Lower lobe of right lung (tissue), 2 donors: ENCODE measurements at places on chromosomes 4 and X. TPM values are rescaled to one million over a fixed set of nuclear protein-coding genes. Genes with fewer than 3 reads are reported as not detected.

Gene FAM199X
- total RNA-seq = 16.6 TPM

DNA sequence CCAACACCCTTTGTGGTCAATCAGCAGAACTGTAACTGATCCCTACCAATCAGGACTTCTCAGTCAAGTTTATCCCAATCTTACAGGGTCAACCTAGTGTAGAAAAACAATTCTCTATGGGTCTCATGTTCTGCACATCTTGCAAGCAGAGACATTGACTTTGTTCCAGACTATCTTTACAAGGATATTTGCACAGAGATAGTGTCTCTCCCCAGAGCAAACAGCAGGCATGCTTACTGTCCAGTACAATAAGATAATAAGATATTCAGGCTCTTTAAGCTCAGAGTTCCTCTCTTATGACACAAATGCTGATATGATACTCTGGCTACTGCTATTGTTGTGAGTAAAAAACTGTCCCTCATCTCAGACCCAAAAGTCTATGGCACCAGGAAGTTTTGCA is 53.2 kb downstream of the ACSL4 start:
- no peak overlapping the region for H3K27ac ChIP-seq
- H3K27me3 ChIP-seq = no peaks in the 10 kb centered on the region
- no peak overlapping the region for H3K4me3 ChIP-seq
- no peak for DNase-seq
- H3K4me1 ChIP-seq = no peaks in the 10 kb centered on the region
- peaks cover 65% of the 10 kb centered on the region for H3K36me3 ChIP-seq

Gene ITM2A
- 58.5 TPM for total RNA-seq

GRCh38 chrX:16222151-16222550 is 54.9 kb downstream of the MAGEB17 start:
- no peak for DNase-seq
- no peak overlapping the region for H3K27ac ChIP-seq
- H3K4me1 ChIP-seq = no peaks in the 10 kb centered on the region
- no peak overlapping the region for H3K4me3 ChIP-seq
- H3K27me3 ChIP-seq = no peaks in the 10 kb centered on the region

DNA sequence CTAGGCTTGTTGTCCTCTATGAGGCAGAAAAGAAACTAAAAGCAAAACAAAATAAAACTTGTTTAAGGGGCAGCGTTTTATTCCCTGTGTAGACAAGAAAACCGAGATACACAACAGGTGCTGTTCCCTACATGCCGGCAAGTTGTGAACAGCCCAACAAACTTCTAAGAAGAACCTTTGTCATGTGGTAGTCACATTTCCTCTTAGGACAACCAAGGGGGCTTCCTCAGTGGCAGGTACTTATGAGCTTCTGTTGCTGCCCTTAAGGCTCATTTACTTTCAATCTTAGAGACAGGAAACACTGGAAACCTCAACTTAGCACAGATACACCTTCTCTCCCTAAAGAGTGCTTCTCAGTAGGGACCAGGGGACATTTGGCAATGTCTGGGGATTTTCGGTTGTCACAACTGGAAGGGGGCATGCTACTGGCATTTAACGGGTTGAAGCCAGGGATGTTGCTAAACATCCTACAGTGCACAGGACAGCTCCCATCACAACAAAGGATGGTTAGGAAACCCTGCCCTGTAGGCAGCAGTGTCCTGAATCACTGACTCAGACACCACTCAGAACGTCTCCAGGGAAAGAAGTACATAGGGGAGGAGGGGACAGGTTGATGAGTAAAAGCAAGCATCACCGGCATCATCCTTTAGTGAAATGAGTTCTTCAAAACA is 111.0 kb downstream of the ASB9 start:
- no peaks in the 10 kb centered on the region for H3K36me3 ChIP-seq
- no peaks in the 10 kb centered on the region for H3K4me1 ChIP-seq
- H3K27me3 ChIP-seq = no peaks in the 10 kb centered on the region
- no peak overlapping the region for H3K4me3 ChIP-seq

GRCh38 chr4:985123-985830 is 1.6 kb upstream of the IDUA start:
- H3K4me1 ChIP-seq = peaks cover 36% of the 10 kb centered on the region
- DNase-seq = peak; percentile 90
- peak overlapping the region; percentile 45 for H3K4me3 ChIP-seq
- H3K27me3 ChIP-seq = no peaks in the 10 kb centered on the region

GRCh38 chr4:1051472-1051871 is 40.0 kb downstream of the FGFRL1 start:
- H3K4me3 ChIP-seq = no peak overlapping the region
- peaks cover 43% of the 10 kb centered on the region for H3K27me3 ChIP-seq
- H3K36me3 ChIP-seq = no peaks in the 10 kb centered on the region
- DNase-seq = no peak
- no peak overlapping the region for H3K27ac ChIP-seq

Gene ADAM29
- not detected for total RNA-seq

Gene TSPAN5
- 5.7 TPM for total RNA-seq

DNA sequence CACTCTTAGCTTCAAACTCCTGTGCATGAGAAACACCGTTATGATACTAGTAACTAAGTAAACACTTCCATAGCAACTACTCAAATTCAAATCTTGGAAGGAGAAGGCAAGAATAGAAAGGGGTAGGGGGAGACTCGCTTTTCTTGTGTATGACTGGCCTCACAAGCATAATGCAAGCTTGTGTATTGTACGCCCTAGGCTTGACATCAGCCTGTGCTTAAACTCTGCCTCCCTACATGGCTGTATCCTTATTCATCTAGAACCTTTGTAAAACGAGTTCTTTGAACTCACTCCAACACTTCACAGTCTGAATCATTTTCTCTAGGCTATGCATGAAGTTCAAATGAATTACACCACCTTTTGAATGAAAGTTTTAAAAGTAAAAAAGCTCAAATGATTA is 1071.2 kb upstream of the ADGRL3 start:
- no peak overlapping the region for H3K27ac ChIP-seq
- H3K4me3 ChIP-seq = no peak overlapping the region
- DNase-seq = no peak

Gene FAT1
- 106 TPM for total RNA-seq

Gene GYG2
- total RNA-seq = 1.3 TPM

GRCh38 chrX:97398030-97398551 is 514.4 kb downstream of the RPA4 start:
- DNase-seq = no peak
- H3K4me3 ChIP-seq = no peak overlapping the region
- H3K27me3 ChIP-seq = no peaks in the 10 kb centered on the region
- no peaks in the 10 kb centered on the region for H3K36me3 ChIP-seq
- H3K4me1 ChIP-seq = no peaks in the 10 kb centered on the region

Gene FAM53A
- total RNA-seq = 1.7 TPM

Gene UBA6
- total RNA-seq = 54.4 TPM

Gene POLR2B
- 67.8 TPM for total RNA-seq

DNA sequence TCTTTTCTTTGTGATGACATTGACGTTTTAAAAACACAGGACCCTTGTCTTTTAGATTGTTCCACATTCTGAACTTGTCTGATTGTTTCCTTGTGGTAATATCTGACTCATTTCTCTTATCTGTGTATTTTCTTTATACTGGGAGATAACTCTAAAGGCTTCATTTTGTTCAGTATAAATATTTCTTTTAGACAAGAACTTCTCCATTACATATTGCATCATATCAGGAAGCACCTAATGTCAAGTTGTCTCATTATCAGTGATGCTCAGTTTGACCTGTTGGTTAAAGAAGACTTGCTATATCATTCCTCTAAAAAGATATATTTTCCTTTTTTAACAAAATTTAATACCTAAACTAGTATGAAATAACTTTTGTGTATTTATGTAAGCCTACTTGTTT is 152.3 kb upstream of the BMP3 start:
- no peaks in the 10 kb centered on the region for H3K27me3 ChIP-seq
- no peaks in the 10 kb centered on the region for H3K36me3 ChIP-seq
- H3K4me1 ChIP-seq = no peaks in the 10 kb centered on the region
- no peak overlapping the region for H3K4me3 ChIP-seq
- no peak overlapping the region for H3K27ac ChIP-seq

DNA sequence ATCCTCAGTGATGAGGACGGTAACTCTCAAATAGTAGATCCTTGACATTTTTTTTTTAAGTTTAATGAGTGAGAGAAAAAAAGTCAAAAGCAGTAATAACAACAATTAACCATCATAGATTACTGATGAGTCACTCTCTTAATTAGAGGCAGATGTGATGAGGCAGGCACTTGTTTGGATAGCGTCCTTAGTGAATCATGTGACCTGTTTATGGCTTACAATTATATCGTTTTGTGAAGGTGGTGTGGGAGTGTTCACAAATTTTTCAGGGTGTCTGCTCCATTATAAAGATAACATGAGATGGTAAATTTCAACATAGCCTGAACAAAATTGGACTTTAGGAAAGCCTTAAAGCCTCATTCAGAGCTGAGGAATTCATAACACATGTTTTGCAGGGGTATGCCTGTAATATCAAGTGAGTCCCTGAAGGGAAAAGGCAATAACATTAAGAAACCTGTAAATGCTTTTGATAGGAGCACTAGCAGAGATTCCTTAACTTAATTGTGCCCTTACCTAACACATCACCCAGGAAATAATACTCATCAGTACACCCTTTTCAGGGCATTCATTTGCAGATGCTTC is 51.9 kb upstream of the XIAP start:
- H3K27me3 ChIP-seq = no peaks in the 10 kb centered on the region
- H3K27ac ChIP-seq = no peak overlapping the region
- no peak for DNase-seq
- no peaks in the 10 kb centered on the region for H3K36me3 ChIP-seq
- no peaks in the 10 kb centered on the region for H3K4me1 ChIP-seq
- H3K4me3 ChIP-seq = no peak overlapping the region

- H3K4me1 ChIP-seq = peaks cover 14% of the 10 kb centered on the region
- H3K27ac ChIP-seq = no peak overlapping the region
- no peak overlapping the region for H3K4me3 ChIP-seq
- H3K36me3 ChIP-seq = peaks cover 10% of the 10 kb centered on the region
These were observed 113.7 kb downstream of the CHRNA9 start for GRCh38 chr4:40448875-40449274.

DNA sequence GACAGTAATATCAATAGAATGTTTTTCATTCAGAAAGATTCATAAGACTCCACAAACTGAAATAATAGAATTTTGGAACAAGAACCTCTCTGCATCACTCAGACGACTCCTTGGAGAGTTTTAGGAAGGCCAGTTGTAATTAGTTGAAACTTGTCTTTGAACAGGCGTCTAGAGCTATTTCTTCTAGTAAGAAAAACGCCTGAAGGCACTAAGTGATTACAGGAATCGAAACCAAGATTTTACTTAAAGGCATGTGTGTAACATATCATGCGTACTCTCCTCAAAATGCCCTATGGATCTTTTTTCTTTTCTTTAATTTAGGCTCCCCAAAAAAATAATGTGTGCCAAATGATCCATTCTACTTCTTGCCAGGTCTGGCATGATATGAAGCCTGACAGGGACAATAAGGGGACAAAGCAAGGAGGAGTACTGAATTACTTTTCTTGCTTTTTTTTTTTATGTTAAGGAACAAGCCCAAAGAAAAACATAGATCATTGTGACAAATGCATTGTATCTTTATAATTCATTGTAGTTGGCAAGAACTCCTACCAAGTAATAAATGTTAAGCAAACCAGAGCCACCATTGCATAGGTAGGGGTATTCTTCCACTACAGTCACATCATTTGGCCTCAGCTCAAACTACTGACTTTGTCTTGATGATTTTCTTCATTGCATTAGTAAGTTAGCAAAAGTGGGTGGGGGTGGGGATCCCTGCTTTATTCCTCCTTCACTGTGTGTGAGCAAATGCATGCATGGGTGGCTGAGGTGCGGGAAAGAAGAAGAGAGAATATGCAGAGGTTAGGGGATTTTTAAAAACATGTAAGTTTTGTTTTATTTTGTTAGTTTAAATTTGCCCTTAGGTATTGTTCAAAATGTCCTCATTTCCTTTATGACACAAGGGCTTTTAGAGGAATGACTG is 79.9 kb upstream of the ATOH1 start:
- H3K36me3 ChIP-seq = no peaks in the 10 kb centered on the region
- no peak for DNase-seq
- H3K27ac ChIP-seq = no peak overlapping the region
